NCI-H69 (cell line): ENCODE measurements at places on chromosomes 2 and 18.

- no peak for DNase-seq
Measured at GRCh38 chr2:65319072-65319673, 91.5 kb downstream of the ACTR2 start.

- DNase-seq: no peak
Measured at GRCh38 chr2:177295484-177295883, 31.0 kb upstream of the NFE2L2 start.

- DNase-seq: no peak
Measured at GRCh38 chr2:134144651-134145050, 109.2 kb upstream of the MGAT5 start.

DNA sequence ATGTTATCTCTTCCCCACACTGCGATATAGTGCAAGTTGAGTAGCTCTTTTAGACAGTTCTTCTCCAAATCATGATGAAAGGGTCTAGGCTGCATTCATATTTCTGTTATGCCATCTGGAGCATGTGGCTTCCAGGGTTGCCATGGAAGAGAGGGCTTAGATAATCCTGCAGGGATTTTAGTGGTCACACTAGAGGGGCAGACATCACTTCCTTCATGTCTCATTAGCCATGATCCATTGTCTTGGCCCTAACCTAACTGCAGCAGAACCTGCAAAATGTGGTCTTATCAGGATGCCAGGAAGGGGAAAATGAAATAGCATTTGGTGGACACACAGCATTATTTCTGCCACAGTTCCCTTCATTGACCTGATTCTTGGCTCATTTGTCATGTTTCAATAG is 83.1 kb downstream of the ADAM23 start:
- DNase-seq: peak; percentile 20

- no peak for DNase-seq
Measured at GRCh38 chr18:78912844-78913243, 66.8 kb upstream of the SALL3 start.

DNA sequence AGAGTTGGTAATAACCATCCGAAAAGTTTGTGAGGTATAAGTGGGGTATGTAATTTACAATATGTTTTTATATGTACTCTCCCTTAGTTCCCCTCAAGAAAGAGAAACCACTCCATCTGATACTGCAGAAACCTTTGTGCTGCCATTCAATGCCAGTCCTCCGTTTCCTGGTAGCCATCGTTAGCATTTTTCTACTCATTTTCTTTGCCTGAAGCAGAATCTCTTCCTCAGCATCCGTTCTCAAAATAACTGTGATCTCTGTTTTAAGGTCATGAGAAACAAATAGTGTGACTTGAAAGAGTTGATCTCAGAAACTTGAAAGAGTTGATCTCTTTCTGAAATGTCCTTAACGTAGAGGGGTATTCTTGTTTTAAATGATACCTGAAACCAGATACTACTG is 996 bp downstream of the PTCD3 start:
- DNase-seq: no peak

GRCh38 chr2:70957798-70958197 is 20.6 kb upstream of the ANKRD53 start:
- DNase-seq: no peak

GRCh38 chr2:6053743-6054142 is 361.6 kb downstream of the SOX11 start:
- DNase-seq: peak; percentile 97

DNA sequence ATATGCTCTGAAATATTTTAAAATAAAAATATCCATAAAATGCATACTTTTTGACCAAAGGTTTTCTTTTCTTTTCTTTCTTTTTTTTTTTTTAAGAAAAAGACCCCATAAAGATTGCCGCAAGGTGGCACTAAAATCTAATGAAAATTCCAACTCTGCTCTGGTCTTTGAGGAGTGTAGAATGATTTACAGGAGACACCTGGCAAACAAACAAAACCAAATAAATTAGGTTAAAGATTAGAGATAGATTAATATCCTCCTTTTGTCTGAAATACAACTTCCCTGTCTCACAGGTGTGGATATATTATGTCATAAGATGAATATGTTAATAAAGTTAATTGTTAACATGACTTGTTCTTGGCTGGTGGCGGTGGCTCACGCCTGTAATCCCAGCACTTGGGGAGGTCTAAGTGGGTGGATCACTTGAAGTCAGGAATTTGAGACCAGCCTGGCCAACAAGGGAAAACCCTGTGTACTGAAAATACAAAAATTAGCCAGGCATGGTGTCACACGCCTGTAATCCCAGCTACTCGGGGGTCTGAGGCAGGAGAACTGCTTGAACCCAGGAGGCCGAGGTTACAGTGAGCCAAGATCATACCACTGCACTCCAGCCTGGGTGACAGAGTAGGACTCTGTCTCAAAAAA is 3.5 kb upstream of the RHOB start:
- DNase-seq: peak; percentile 60

DNA sequence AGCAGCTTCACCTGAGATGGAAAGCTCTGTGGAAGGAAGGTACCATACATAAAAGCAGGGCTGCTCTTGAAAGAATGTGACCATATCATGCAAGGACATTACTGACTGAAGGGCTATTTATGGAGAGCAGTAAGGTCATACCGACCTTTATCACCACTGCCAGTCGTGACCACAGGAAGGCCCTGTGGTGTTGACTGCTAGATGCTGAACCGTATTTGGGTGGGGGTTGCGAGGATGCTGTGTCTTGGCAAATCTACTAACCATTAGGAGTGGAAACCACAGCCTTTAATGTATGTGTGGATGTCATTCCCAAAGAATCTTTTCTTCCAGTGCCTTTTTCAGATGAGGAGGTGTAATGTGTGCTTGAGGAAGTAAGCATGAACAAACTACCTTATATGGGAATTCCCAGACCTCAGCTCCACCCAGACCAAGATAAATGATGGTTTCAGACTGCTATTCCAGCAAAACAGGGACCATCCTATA is 60.8 kb downstream of the LIMS1 start:
- no peak for DNase-seq

- DNase-seq: no peak
Measured at GRCh38 chr2:163748420-163748819, 12.6 kb upstream of the FIGN start.

DNA sequence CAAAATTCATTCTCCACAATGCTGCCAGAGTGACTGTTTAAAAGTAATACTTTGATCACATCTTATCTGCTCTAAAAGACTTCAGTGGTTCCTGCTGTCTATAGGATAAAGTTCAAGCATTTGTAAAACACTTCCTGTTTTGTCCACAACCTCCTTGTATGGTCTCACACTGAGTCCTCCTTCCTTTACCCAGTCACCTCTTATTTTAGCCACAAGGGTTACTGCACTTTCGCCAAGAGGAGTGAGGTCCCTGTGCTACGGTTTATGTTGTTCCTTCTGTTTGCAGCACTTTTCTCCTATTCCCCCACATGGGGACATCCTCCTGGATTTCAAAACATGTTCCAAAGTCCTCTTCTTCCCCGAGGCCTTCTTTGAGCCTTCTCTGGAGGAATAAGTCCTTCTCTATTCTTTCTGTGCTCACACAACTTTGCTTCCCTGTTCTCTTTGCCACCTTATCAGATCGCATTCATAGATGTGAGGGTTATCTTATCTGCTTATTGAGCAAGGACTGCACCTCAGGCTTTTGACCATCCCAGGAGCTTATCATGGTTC is 112.2 kb upstream of the NABP1 start:
- no peak for DNase-seq

DNA sequence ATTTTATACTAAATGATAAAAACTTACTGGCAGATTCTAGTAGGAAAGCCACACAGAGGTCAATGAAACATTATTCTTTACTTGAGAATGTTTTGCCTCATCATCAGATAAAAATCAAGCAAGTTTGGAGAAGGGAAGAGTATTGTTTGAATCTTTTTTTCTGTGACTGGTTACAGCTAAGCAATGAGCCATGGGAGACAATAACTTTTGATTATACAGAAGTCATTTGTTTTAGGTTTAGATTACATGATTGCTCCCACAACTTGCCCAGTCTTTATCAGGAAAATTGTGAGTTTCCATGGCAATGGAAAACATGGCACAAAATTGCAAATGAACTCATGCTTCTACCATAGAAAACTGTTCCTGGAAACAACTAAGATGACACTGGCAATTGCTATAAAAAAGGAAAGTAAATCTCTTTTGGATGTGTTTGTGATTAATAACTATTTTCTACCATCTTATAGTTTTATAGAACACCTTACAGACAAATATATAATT is 476.8 kb downstream of the MBD2 start:
- no peak for DNase-seq

GRCh38 chr18:49006641-49007454 is 56.1 kb upstream of the SMAD7 start:
- peak; percentile 99 for DNase-seq

DNA sequence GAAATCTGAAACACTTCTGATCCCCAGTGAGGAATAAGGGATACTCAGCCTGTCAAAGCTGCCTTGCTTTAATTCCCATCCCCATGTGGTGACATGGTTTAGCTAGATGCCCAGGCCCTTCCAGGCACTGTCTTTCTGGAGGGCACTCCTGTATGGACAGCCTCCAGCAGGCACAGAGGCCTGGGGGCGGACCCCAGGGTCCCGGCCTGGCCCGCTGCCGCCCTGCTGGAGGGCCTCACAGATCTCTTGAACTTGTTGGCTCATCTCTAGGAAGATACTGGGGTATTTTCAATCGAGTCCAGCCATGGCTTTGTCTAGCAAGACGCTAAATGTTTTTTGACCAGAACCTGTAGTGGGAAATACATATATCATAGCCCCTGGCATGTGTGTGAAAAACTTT is 21.0 kb upstream of the CNNM3 start:
- DNase-seq: no peak

DNA sequence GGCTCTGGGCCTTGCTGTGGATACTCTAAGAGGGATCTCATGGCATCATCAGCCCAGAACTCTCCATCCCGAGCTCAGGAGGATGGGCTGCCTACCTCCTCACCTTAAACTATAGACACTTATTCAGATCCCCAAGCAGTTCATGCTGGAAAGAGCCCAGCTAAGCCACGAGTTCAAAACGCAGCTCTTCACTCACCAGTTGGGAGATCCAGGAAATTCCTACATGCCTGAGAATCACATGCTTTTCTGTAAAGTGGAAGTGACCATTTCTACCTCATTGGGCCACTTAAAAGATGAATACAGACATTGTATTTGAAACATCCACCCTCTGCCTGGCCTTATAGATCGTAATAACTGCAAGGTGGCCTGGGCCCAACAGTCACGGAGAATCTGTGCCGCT is 6.6 kb downstream of the ATOH8 start:
- DNase-seq: no peak

DNA sequence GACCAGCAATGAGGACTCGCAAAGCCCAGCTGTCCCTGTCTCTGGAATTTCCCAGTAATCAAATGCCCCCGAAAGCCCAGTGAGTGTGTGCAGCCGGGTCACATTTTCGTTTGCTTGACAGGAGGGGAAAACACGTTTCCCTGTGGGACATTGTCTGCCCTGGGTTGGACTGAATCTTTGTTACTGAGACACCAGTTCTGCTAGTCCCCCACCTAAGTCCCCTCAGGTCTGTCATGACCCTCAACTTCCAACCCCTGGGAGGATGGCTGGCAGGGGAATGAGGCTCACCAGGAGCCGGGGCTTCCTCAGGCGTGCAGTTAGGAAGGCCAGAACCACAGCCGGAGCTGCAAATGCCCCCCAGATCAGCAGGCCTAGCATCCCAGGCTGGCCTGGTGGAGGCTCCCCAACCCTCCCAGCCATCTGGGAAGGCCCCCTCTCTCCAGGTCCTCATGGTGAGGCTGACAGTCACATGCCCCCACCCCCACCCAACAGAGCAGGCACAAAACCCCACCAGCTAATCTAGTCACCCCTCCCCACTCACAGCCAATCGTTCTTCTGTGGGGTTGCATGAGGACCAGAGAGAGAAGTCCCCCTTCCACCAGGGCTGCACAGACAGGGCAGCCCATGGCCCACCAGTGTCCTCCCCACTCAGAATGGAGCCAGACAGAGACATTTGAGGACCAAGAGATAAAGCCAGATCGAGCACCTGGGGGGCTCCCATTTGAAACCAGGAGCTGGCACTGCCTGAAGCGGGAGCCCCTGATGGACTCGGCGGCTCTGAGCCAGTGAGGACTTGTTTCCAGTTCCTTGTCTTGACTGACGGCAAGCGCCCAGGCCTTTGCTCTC is 33.6 kb downstream of the CYP26B1 start:
- DNase-seq: no peak

DNA sequence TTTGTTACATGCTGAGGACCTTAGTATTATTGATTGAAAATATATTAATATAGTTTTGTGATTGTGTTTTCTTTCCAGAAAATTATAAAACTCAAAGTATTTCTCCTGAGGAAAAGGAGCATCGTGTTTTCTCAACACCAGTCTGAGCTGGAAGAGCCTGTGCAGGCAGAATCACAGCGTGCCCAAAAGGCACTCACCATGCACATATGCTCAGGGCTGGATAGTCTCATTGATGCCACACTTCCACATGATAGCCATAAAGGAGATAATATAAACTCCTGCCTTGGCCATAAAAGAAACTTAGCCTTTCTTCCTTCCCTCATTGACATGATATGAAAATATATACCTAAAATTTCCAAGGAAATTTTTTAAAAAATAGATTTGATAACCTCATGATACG is 4.0 kb downstream of the PDE1A start:
- no peak for DNase-seq

DNA sequence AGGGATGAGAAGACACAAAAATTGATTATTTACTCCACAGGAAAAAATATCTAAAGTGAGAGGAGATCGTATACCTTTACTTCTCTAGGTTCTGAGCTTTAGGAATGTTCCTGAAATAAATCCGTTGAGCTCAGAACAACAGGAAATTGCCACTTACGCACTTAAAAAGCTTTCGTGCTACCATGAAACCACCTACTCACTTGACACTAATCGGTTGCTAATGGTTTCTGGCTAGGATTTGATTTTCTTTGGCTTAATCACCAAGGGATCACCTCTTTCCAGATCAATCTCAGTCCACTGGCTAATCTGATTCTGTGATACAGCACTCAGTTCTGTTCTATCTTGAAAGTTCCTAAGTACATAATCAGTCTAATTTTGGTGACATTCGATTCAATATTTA is 419.6 kb downstream of the DLGAP1 start:
- no peak for DNase-seq

DNA sequence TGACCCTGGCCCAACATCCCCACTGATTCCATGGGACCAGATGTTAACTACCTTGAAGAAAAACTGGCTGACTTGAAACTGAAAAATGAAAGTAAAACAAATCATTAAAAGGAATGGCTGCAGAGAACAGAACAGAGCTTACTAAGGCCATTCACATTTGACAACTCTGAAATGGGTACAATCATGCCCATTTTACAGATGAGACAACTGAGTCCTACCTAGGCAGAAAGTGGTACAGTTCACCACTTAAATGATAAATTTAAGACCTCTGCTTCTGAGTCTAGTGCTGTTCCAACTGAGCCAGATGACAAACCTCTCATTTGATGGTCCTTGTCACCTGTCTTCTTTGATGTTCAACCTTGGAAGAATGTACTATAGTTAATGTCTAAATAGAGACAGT is 65.8 kb downstream of the THNSL2 start:
- DNase-seq: no peak

GRCh38 chr2:78676921-78677696 is 348.4 kb upstream of the REG3G start:
- DNase-seq: no peak

- no peak for DNase-seq
Measured at GRCh38 chr2:219687272-219687671, 59.8 kb downstream of the SLC4A3 start.

GRCh38 chr2:18395555-18395954 is 164.9 kb downstream of the RDH14 start:
- DNase-seq: no peak
